ENCODE measurements at places on chromosomes 2 and 18.

- no peak for DNase-seq
These were observed 107.6 kb upstream of the MSH2 start for GRCh38 chr2:47295131-47295980.

- DNase-seq = no peak
These were observed 983.2 kb upstream of the CDH2 start for GRCh38 chr18:29160170-29160569.

GRCh38 chr18:50619861-50620275, 60.0 kb downstream of the MAPK4 start:
- DNase-seq = no peak

DNA sequence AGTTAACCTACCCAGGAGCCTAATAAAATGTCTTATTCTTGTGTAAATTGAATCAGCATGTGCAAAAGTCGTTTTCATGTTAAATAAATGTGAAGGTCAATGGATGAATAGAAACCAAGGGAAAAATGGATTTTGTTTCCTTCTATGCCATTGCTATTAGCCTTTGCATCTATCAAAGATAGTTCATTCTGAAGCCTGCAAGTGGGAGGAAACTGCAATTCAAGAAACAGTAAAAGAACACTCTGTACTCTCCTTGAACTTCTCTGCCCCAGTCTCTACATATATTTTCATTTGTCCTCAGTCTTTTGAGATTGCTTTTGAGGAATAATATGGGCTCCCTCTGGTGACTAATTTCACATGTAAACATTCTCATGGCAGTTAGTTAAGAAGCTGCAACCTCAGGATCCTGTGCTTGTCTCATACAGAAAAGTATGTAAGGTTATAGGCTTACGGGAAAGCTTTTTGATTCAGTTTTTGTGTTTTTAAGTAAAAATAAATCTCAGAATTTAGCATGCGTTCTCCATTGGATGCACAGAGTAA, 1590.0 kb upstream of the LRRTM1 start:
- DNase-seq = no peak

- peak; percentile 42 for DNase-seq
These were observed 530 bp downstream of the GALNT1 start for GRCh38 chr18:35581898-35582641.

GRCh38 chr18:40751186-40751585, 1203.8 kb upstream of the PIK3C3 start:
- DNase-seq = no peak

- peak; percentile 51 for DNase-seq
These were observed 97.7 kb upstream of the CAB39 start for GRCh38 chr2:230614913-230615332.

DNA sequence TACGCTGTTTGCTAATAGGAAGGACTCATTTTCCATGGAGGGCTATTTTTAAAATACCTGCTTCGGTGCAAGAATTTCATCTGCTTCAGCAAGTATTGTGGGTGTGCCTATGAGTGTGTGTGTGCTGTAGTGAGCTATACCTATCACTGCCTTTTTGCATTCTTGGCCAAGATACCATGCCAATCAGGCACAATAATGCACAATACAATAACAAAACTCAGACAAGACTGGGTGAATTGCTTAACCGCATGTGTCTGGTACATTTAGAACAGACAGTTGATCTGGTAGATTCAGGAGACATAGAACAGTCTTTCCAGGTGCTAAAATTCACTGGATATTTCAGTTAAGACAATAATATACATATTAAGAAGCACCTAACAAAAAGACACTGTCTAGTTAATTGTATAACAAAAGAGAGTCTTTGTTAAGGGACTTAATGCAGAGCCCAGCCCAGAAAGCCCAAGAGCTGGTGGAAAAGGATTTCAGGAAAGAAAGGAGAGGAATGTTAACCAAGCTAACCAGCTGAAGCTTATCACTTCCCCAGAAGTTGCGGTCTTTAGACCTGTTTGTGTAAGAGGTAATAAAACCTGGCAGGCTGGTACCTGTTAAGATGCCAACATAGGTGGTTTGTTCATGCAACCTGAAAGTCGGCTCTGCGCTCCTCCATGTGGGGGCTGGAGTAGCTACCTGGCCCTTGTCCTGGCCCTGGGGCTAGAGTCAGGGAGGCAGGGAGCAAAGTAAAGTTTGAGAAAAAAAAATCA, 153.3 kb upstream of the RBMS1 start:
- DNase-seq = no peak

DNA sequence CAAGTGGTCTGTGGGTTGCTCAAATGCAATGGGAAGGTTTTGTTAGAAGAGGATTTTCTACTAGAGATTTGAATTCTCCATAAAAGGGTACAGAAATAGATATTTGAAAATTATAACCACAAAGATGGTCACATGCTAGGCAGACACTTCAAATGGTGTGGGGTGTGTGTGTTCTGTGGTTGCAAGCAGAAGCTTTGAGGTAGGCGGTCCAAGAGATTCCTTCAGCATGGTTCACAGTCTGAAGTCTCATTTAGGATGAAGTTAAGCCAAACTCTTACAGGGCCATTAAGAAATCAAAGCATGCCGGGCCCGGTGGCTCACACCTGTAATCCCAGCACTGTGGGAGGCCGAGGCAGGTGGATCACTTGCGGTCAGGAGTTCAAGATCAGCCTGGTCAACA, 38.3 kb upstream of the RMDN2 start:
- no peak for DNase-seq

GRCh38 chr18:23617412-23618014, 31.2 kb upstream of the NPC1 start:
- DNase-seq = no peak

DNA sequence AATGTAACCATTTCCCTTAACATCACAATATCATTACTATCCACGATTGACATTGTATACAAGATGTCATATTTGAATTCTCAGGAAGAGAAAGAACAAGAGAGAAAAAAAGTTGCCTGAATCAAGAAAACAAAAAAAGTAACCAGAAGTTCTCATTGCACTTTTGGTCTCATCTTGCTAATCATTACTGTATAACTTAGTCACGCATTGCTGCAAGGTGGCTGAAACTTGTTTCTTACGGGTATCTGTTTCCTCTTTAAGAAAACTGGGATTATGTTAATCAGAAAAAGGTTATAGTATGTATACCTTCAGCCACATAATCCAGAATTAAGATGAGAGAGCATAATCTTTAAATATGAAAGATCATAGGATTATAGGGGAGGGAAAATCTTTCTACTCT, 639.7 kb upstream of the SYT4 start:
- no peak for DNase-seq

DNA sequence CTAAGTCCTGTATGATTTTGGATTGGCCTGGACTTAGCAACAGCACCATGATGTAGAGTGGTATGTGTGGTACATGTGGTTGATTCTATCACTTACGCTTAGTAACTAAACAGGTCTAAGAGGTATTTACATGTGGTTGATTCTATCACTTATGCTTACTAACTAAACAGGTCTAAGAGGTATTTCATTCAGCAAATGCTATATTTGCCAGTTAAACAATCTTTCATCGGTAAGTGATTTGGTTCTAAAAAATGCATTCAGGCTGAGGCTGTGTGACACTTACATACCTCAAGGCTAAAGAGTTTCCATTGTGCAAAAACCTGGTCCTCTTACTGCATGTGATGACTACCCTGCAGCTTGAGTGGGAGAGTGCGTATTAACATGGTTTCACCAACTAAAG, 13.1 kb downstream of the EIF4E2 start:
- no peak for DNase-seq

DNA sequence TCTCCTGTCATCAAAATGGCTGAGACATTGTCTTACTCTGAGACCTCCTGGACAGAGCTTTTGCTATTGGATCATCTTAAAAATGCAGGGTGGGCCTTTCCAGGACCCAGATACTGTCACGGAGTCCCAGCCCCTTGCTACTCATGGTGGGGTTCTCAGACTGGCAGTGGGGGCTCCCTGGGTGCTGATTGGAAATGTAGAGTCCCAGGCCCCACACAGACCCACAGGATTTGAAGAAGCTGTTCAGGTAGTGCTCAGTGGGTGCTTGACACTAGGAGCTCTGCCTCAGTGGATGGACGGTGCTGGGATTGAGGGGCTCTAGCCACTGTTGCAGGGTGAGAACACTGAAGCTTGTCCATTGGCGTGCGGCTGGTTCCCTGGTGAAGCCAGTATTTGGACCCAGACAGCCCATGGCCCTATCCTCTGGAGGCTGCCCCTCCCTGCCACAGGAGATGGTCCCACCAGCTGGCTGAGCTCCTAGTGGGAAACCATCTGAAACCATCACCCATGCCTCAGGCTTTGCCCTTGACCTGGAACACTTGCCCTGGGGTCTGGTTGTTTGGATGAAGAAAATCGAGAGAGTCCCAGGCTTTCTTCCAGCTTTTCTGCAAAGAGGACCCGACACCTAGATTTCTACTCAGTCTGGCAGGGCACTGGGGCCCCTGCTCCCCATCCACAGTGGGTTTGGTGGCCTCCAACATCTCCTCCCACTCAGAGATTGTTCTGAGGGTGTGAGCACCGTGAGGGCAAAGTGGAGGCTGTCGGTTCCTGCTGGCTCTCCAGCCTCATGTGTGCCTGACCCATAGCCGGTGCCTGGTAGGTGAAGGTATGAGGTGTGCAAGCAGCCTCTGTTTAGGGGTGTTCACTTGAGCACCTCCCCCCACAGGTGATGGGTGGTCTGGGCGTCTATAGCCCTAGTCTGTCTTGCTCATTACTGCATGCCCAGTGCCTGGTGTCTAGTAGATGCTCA, 30.1 kb downstream of the MROH2A start:
- no peak for DNase-seq

DNA sequence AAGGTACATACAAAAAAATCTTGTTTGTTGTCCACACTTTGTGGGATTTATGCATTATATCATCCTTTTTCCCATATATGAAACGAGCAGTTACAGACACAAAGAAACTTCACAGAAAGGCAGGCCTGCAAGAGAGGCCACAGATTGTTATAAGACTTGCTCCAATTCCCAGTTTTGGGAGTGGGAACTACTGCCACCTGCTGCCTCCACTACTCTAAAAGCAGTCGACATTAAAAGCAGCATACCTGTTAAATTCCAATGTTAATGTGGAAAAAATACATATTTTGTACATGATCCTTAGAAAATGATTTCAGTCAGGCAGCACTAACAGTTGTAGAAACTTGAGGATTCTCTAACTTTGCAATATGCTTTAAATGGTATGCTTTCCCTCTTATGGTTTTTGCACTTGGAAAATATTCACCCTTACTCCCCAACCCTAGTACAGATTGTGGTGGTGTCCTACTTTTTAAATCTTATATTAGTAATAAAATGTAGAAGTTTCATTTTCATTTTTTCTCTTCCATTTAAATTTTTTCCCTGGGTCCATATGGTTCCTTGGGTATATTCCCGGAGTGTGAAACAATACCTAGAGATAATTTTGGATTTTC, 37.9 kb downstream of the SLC38A11 start:
- DNase-seq = no peak

- DNase-seq = no peak
These were observed 475.8 kb downstream of the ZNF804A start for GRCh38 chr2:185074156-185074555.

- DNase-seq = no peak
These were observed 67.1 kb downstream of the PRELID3A start for GRCh38 chr18:12474876-12475275.

GRCh38 chr2:200184748-200185627, 121.5 kb upstream of the SPATS2L start:
- DNase-seq = no peak

DNA sequence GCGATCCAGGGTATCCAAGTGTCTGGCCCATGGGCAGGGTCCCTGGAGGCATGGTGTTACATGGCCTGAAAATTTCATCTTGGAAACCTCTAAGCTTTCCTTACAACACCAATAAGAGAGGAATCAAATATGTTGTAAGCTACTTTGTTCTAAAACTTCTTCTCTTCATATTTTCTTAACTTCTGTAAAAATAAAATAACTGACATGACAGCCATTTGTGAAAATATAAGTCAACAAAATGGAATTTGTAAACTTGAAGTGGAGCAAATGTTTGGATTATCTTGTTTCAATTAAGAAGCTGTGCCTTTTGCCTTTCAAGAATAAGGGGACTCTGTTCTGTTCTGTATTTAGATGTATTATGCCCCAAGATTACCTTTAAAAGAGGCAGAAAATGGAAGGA, 319.7 kb downstream of the LPIN1 start:
- DNase-seq = no peak
